ENCODE measurements at places on chromosomes 5 and 9.

GRCh38 chr5:127997201-127997704 lies 86.3 kb upstream of the SLC12A2 start:
- H3K4me1 ChIP-seq: no peaks in the 10 kb centered on the region
- no peaks in the 10 kb centered on the region for H3K27me3 ChIP-seq
- no peak overlapping the region for H3K27ac ChIP-seq
- no peak for DNase-seq
- no peak overlapping the region for H3K4me3 ChIP-seq
- no peaks in the 10 kb centered on the region for H3K36me3 ChIP-seq

DNA sequence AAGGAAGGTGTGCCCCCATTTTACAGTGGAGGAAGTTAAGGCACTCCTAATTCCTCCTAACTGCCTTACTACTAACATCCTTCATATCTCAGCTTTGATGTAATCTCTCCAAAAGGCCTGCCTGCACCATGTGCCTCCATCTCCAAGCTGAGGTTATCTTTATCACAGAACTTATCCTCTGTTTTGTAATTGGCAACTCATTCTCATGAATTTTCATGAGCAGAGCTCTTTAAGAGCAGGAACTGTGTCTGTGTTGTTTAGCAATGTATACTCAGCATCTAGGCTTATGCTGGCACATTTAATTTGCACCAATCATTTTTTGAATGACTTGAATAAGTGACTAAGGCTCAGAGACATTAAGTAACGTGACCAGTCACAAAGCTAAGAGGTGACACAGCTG lies 147.9 kb upstream of the VLDLR start:
- no peaks in the 10 kb centered on the region for H3K27me3 ChIP-seq
- no peak overlapping the region for H3K4me3 ChIP-seq
- no peak for DNase-seq
- H3K36me3 ChIP-seq: no peaks in the 10 kb centered on the region
- no peaks in the 10 kb centered on the region for H3K4me1 ChIP-seq

GRCh38 chr9:131318231-131319085 lies 28.9 kb downstream of the PLPP7 start:
- peak overlapping the region; percentile 25 for H3K27ac ChIP-seq
- no peaks in the 10 kb centered on the region for H3K27me3 ChIP-seq
- H3K4me1 ChIP-seq: no peaks in the 10 kb centered on the region
- no peaks in the 10 kb centered on the region for H3K36me3 ChIP-seq

DNA sequence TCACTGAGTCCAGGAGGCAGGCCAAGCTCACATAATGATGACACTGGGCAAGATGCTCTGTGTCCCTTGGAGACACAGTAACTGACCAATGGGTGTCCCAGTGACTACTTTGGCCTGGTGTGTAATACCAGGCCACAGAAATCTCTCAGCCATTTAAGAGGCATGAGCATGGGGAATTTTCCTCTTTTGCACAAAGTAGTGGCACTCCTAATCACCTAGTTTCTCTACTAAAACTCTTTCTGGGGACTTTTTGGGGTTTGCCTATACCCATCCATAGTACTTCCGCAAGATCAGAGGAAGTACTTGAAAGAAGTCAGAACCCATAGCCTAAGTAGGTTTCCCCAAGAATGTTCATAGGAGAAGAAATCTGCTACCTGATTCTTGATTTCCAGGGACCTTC lies 161.9 kb downstream of the ARSB start:
- no peaks in the 10 kb centered on the region for H3K27me3 ChIP-seq
- H3K27ac ChIP-seq: no peak overlapping the region
- no peaks in the 10 kb centered on the region for H3K36me3 ChIP-seq
- no peak for DNase-seq
- H3K4me1 ChIP-seq: no peaks in the 10 kb centered on the region

GRCh38 chr5:23389291-23390101 lies 117.9 kb upstream of the PRDM9 start:
- H3K27me3 ChIP-seq: no peaks in the 10 kb centered on the region
- DNase-seq: no peak
- H3K4me3 ChIP-seq: no peak overlapping the region
- no peak overlapping the region for H3K27ac ChIP-seq

GRCh38 chr5:98464737-98465330 lies 308.6 kb upstream of the RGMB start:
- no peaks in the 10 kb centered on the region for H3K27me3 ChIP-seq
- H3K4me1 ChIP-seq: no peaks in the 10 kb centered on the region
- no peak overlapping the region for H3K27ac ChIP-seq
- no peaks in the 10 kb centered on the region for H3K36me3 ChIP-seq
- H3K4me3 ChIP-seq: no peak overlapping the region

DNA sequence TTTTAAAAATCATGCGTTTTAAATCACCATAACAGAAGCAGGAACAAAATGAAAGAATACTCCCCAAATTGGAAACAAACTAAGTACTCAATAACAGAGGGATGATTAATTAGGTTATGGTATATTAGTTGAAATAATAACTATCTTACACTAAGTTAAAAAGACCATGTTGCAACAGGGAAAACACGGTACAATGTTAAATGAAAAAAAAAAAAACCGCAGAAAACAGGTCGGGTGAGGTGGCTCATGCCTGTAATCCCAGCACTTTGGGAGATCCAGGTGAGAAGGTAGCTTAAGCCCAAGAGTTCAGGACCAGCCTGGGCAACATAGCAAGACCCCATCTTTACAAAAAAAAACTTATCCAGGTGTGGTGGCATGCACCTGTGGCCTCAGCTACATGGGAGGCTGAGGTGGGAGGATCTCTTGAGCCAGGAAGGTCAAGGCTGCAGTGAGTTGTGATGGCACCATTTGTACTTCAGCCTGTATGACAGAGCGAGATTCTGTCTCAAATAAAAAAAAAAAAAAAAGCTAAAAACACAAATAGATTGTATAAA lies 2.4 kb upstream of the PTPN3 start:
- no peak for DNase-seq
- H3K27ac ChIP-seq: peak overlapping the region; percentile 66
- H3K4me1 ChIP-seq: peaks cover 4% of the 10 kb centered on the region
- H3K36me3 ChIP-seq: no peaks in the 10 kb centered on the region
- no peaks in the 10 kb centered on the region for H3K27me3 ChIP-seq

- H3K27ac ChIP-seq: no peak overlapping the region
- H3K4me1 ChIP-seq: no peaks in the 10 kb centered on the region
- no peaks in the 10 kb centered on the region for H3K27me3 ChIP-seq
Measured at GRCh38 chr9:104758974-104759373, 5.0 kb upstream of the NIPSNAP3B start.

DNA sequence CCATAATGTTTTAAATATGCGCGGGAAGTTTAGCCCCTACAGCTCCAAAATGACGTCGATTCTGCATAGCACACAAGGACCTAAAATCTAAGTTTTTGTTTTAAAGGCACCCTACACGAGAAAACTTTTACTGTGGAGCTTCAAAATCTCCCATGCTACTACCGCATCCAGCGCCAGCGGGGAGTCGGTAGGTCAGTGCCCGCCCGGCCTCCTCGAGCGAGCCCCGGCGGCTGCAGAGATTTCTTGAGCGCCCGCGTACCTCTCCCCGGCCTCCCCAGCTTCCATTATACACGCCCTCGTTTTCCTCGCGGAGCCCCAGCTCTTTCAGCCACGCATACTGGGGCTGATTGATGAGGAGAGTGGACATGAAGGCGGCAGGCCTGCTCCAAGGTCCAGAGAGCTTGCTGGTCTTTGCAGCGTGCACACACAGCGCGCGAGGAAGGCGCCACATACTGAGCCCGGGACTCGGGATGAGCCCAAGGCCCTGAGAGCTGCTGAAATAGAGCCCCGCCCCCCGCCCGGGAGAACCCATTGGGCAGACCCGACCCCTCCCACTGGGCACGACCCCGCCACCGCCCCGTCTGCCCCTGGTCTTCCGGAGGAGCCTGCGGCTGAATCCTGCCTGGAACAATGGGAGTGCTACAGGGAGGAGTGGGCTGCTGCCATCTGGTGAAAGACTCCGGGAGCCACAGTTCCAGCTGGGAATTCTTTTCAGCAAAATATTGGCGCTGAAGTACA lies at the start of gene ALDH7A1:
TSS of gene ALDH7A1 (minus strand) at position 472 of the 738 bp plus-strand sequence. CDS start at position 451, 21 bp downstream.
- no peaks in the 10 kb centered on the region for H3K4me1 ChIP-seq
- peak; percentile 84 for DNase-seq
- H3K4me3 ChIP-seq: peak within 1 kb of the TSS; percentile 56
- H3K27ac ChIP-seq: peak within 1 kb of the TSS; percentile 75
- no peaks in the 10 kb centered on the region for H3K36me3 ChIP-seq

DNA sequence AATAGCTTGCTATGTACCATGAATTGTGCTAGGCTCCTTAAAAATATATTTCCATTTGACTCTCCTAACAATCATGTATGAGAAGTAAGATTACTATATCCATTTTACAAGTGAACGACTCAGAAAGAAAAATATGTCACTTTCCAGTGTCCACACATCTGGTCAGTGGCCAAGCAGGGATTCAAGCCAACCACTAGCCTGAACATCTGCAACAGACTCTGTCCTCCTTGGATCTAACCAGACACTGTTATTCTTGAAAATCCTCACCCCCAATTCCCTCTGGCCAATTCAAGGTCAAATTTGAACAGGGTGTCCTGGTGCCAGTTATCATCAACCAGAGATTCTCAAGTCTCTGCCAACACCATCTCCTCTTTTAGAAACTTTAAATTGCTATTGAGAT lies 344.1 kb upstream of the WWC1 start:
- no peak overlapping the region for H3K4me3 ChIP-seq
- no peaks in the 10 kb centered on the region for H3K27me3 ChIP-seq
- no peaks in the 10 kb centered on the region for H3K36me3 ChIP-seq
- no peaks in the 10 kb centered on the region for H3K4me1 ChIP-seq
- DNase-seq: no peak
- no peak overlapping the region for H3K27ac ChIP-seq

All from breast epithelium (tissue), 4 donors.